H4 (cell line): ENCODE measurements at places on chromosomes 12 and 14. TPM values are rescaled to one million over a fixed set of nuclear protein-coding genes. Genes with fewer than 3 reads are reported as not detected.

GRCh38 chr12:132205271-132206045 is 61.2 kb downstream of the NOC4L start:
- DNase-seq: no peak

GRCh38 chr14:49988080-49988990 is 95.5 kb downstream of the ARF6 start:
- DNase-seq: no peak

DNA sequence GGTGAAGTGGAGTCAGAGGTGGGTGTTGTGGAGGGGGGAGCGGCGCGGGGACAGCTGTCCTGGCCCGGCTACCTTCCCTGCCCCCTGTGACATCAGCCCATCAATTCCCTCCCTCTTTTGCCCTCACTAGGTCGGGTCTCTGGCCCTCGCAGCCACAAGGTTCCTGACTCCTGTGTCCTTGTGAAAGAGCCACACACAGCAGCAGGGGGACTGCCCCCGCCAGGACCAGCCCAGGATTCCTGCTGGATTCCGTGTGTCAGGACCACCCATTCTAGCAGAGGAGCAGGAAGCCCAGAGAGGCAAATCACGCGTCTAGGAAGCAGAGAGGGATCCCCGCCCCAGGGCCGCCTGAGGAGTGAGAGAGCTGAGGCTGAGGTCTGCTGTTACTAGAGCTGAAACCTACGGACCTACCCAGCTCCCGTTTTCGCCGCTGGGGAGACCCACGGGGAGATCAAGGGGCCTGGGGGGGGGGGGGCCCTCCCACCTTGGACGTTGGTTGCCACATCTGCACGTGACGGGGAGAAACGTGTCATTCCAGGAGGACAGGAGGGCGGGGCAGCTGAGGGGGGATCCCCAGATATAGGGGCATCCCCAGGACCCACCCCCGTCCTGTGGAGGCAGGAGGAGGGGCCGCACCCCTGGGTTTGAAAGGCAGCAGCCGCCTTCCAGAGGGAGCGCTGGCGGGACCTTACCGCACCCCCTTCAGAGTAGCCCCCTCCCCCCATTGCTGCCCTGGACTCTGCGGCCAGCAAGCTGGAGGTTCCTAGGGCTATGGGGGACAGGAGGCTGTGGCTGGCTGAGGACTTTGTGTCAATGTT is 12.5 kb upstream of the INF2 start:
- no peak for DNase-seq

CATSPERB gene
- 0.06 TPM in 1 of 2 replicates, not detected in the other for total RNA-seq

RPL10L gene
- not detected in 2 replicates for total RNA-seq

RNF212B gene
- not detected in 2 replicates for total RNA-seq
